ENCODE measurements at places on chromosomes 16 and 17.

GRCh38 chr17:45935710-45936509 is 41.6 kb downstream of the MAPT start:
- no peak for DNase-seq

DNA sequence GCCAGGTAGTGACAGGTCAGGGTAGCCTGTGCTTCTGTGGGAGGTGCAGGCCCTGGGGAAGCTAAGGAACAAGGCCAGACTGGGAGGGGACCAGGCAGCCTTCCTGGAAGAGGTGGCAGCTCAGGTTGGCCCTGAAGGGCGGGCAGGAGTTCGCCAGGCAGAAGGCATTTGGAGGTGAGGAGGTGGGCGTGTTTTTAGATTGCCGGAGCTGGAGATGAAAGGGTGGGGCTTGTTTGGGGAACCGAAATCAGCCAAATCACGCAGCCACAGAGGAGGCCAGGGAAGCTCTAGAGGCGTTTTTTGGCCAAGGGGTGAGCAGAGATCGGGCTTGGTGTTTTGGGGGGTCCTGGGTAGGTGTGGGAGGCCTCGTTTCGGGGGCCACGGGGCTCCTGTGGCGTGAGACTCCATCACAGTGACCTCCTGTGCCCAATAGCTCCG is 7.6 kb downstream of the ADCY7 start:
- peak; percentile 87 for DNase-seq

GRCh38 chr16:54942353-54942943 is 11.8 kb downstream of the IRX5 start:
- DNase-seq, result no peak

GRCh38 chr16:55331648-55332185 is 7.7 kb downstream of the IRX6 start:
- no peak for DNase-seq

- DNase-seq, result no peak
These were observed 14.2 kb upstream of the CBFB start for GRCh38 chr16:67014634-67015312.

DNA sequence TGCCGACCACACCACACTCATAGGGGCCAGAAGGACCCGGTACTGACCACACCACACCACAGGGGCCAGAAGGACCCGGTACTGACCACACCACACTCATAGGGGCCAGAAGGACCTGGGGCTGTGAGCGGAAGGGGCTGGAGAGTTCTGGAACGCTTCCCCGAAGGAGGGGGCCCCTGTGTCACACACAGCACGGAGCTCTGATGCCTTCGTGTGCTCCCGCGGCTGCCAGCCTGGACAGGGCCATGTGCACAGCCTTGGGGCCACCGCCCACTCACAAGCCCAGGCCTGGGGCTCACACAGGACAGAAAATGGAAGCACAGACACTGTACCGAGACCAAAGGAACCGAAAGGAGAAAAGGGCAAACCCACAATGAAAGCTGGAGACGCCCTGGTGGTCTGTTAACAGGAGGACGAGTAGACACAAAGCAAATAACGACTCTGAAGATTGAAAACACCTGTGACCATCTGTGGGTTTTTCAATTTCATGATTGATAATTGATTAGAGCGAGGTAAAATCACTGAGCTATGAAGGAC is 106.5 kb upstream of the METRNL start:
- DNase-seq, result no peak

GRCh38 chr16:13335879-13336278 is 434.5 kb downstream of the SHISA9 start:
- DNase-seq, result no peak

DNA sequence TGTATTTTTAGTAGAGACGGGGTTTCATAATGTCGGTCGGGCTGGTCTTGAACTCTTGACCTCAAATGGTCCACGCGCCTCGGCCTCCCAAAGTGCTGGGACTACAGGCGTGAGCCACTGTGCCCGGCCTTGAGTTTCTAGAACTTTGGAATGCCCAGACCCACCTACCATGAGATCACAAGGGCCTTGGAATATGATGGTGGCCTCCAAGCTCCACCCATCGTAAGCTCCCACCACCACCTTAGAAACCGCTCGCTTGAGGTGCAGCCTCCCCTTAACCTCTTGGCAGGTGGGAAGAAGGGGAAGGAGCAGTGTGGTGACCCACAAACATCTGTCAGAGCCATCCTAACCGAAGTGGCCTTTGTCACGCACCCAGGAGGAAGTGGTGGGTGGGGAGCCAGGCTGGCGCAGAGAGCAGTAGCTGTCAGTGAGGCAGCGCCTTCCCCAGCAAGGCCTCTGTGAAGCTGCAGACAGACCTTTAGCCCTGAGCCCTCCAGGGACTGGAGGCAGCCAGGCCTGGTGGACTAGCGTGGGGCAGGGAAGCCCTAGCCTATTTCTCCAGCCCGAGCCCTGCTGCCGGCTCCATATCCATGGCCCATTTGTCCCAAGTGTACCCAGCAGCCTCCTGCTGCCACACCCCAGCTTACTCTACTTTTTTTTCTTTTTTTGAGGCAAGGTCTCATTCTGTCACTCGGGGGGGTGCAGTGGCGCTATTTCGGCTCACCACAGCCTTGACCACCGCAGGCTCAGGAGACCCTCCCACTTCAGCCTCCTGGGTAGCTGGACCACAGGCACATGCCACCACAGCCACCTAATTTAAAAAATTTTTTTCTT is 13.1 kb upstream of the SEPHS2 start:
- peak; percentile 65 for DNase-seq

DNA sequence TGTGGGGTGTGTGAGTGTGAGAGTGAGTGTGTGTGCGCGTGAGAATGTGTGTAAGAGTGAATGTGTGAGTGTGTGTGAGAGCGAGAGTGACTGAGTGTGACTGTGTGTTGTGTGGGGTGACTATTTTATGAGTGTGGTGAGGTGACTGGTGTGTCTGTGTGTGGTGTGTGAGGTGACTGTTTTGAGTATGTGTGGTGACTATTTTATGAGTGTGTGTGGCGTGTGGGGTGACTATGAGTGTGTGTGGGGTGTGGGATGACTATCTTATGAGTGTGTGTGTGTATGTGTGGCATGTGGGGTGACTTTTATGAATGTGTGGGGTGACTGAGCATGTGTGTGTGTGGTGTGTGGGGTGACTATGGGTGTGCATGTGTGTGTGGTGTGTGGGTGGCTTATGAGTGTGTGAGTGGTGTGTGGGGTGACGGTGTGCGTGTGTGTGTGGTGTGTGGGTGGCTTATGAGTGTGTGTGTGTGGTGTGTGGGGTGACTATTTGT is 152.9 kb upstream of the PLCG2 start:
- no peak for DNase-seq

DNA sequence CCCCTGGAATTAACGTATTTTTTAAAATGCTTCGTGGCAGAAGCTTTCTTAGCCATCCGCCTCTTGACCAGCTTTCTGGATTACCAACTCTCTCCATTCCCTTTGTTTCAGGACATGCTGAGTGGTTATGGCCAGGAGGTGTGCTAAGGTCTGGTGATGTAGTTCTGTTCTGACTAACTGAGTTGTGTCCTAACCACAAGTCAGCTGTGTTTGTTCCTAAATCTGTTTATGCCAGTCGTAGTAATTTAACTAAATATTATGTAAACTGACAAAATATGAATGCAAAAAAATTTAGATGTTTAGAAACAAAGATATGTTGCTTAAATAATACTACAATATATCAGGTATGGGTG is 61.6 kb downstream of the MRTFB start:
- DNase-seq, result no peak

GRCh38 chr16:71568551-71568950 is 8.3 kb downstream of the TAT start:
- DNase-seq, result no peak

DNA sequence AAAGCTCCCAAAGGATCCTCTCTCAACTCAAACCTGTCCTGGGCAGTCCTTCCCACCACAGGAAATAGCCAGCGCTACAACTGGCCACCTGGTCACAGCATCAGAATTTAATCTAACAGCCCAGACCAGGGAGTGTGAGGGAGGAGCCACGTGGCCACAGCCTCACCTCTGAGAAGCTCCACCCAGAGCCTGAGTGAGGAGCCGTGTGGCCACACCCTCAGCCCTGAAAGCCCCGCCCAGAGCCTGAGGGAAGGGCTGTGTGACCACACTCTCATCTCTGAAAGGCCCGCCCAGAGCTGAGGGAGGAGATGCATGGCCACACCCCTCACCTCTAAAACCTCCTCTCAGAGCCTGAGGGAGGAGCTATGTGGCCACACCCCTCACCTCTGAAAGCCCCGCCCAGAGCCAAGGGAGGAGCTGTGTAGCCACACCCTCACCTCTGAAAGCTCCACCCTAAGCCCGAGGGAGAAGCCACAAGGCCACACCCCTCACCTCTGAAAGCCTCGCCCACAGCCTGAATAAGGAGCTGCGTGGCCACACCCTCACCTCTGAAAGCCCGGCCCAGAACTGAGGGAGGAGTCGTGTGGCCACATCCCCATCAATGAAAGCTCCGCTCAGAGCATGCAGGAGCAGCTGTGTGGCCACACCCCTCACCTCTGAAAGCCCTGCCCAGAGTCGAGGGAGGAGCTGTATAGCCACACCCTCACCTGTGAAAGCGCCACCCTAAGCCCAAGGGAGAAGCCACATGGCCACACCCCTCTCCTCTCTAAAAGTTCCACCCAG is 28.6 kb downstream of the SLC38A8 start:
- peak; percentile 83 for DNase-seq

- DNase-seq, result no peak
These were observed 94.4 kb downstream of the SPACA3 start for GRCh38 chr17:33086041-33086440.

DNA sequence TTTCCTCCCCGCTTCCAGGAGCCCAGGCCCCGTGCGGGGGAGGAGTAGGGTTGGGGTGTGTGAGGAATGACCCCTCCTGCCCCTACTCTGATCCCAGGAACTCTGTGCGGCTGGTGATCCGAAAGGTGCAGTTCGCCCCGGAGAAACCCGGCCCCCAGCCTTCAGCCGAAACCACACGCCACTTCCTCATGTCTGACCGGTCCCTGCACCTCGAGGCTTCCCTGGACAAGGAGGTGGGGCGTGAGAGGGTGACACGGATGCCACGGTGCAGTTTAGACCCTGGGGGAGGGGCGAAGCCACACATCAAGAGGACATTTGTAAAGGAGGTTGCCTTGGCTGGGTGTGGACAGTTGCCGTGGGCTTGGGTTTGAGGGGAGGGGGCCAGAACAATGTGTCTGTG is 7.4 kb downstream of the ARRB2 start:
- DNase-seq, result no peak

- peak; percentile 29 for DNase-seq
These were observed 81.6 kb downstream of the MYH11 start for GRCh38 chr16:15775209-15775608.

DNA sequence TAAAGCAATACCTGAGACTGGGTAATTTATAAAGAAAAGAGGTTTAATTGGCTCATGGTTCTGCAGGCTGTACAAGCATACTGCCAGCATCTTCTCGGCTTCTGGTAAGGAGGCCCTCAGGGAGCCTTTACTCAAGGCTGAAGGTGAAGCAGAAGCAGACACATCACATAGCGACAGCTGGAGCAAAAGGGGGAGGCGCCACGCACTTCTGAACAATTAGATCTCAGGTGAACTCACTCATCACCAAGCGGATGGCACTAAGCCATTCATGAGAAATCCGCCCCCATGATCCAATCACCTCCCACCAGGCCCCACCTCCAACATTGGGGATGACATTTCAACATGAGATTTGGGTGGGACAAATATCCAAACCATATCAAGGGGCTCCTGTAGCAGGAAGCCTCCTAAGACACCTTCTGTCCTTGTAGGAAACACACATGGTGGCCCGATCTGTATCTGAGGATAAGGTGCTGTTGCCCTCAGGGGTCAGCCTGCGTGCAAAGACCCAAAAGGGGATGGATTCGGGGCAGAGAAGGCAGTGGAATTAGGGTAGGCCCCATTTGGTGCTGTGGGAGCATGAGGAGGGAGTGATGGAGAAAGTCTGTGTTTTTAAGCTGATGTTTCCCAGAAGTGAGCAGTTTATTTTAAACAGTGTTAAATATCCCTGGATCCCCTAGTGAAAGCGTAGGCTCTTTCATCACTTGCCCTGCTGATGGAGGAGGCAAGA is 23.0 kb downstream of the IL21R start:
- DNase-seq, result no peak

- no peak for DNase-seq
These were observed 11.9 kb downstream of the CES3 start for GRCh38 chr16:66972983-66973382.

DNA sequence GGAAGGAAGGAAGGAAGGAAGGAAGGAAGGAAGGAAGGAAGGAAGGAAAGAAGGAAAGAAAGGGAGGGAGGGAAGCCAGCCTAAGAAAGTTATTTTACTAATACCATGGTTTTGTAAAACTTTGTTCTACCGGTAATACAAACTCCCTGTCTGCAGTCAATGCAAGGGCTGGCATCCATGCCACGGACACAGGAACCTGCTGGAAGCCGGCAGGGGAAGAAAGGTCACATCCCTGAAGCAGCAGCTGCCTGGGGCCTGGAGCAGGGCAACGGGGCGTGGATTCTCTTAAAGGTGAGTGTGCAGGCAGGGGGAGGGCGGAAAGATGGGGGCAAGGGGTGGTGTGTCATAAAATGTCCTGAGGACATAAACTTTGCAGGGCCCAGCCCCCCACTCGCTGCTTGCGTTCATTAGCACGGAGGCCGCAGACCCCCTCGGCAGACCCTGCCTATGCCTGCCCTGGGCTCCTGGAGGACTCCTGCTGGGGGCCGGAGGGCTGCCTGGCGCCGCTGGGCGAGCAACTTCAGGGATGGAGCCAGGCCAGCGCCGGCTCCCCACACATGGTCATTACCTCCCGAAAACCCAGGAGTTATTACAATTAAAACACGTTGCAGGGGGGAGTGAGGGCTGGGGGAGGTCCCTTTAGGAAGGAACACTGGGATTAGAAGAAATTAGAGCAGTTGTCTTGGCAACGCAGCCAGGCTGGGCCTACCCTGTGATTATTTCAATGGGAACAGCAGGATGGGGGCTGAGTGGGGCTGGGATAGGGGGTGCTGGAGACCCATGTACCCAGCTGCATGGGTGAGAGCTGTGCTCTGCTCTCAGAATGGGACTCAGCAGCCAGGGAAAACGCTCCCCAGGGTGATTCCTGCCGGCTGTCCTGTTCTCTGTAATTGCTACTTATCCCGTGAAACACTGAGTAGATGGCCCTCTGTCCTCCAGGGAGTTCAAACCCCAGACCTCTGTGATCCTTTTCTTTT is 257.9 kb downstream of the SOX9 start:
- DNase-seq, result no peak

- DNase-seq, result no peak
These were observed 2.3 kb downstream of the CCL1 start for GRCh38 chr17:34360601-34361270.

- DNase-seq, result no peak
These were observed 205.4 kb downstream of the ANKFN1 start for GRCh38 chr17:56358651-56359050.

GRCh38 chr17:8728971-8729370 is 15.7 kb downstream of the CCDC42 start:
- DNase-seq, result no peak

- no peak for DNase-seq
These were observed 470.5 kb upstream of the SALL1 start for GRCh38 chr16:51621610-51622009.

All from germinal center (tissue), 1 donor.